Stimulated activated CD4-positive, alpha-beta T cell treated with anti-CD3 and anti-CD28 coated beads, TNF-alpha, amount 100 ng/mL, for 1 hour (primary cell): ENCODE measurements at places on chromosomes 11 and 22.

DNA sequence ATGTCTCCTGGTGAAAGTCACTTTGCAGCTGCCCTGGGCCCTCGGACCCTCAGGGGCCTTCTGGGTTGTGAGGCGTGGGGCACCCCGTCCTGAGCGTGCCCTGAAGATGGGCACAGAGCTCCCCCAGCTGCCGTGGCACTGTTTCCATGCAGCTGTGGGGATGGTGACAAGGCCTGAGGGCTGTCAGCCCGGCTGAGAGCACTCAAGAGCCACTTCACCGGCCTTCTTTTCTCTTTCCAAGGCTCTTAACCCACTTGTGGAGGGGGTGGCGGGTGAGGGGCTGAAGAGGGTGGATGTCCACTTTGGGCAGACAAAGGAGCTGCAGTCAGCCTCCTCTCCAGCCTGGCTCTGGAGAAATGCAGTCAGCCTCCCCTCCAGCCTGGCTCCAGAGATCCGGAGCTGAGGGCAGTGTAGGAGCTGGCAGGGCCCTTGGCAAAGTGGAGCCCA is 239.5 kb downstream of the ST3GAL4 start:
- no peak for DNase-seq

- DNase-seq, result peak; percentile 84
Measured at GRCh38 chr22:37817705-37818408, 5.3 kb upstream of the GALR3 start.

GRCh38 chr22:23527971-23528740 is 51.9 kb downstream of the IGLL1 start:
- no peak for DNase-seq

- no peak for DNase-seq
Measured at GRCh38 chr11:2781408-2782274, 81.8 kb upstream of the KCNQ1OT1 start.

GRCh38 chr11:119783466-119784400 is 54.7 kb upstream of the NECTIN1 start:
- no peak for DNase-seq
